ENCODE measurements at places on chromosomes 5 and 9. TPM values are rescaled to one million over a fixed set of nuclear protein-coding genes. Genes with fewer than 3 reads are reported as not detected.
A peak's percentile ranks its signal among the peaks of the same experiment; 100 is the strongest.

- no peaks in the 10 kb centered on the region for H3K27me3 ChIP-seq
- H3K36me3 ChIP-seq, result no peaks in the 10 kb centered on the region
- H3K27ac ChIP-seq, result no peak overlapping the region
- H3K4me1 ChIP-seq, result no peaks in the 10 kb centered on the region
- DNase-seq, result no peak
Measured at GRCh38 chr5:108084105-108084504, 297.8 kb downstream of the FBXL17 start.

GRCh38 chr9:91089405-91090129, 272.2 kb downstream of the AUH start:
- no peaks in the 10 kb centered on the region for H3K36me3 ChIP-seq
- DNase-seq, result no peak
- no peak overlapping the region for H3K27ac ChIP-seq

DNA sequence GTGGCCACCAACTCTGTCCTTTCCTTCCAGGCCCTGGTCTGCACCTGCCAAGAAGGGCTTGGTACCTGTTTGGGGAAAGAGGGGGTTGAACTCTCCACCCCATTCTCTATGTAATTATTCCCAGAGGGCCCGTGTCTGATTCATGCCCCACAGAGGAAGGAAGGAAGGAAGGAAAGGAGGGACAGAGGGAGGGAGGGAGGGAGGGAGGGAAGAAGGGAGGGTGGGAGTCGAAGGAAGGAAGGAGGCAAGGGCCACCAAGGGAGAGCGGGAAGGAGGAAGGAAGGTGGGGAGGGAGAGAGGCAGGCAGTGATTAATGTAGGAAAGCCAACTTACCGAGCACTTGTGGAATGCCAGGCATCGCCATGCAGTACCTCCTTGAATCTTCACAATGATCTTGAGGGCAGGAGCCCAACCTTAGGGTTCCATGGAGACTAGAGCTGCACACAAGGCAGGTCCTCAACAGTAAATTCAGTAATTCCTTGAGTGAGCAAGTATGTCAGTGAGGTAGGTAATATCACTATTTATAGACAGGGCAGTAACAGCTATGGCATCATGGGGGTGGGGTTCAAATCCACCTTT, 75.8 kb downstream of the FGF18 start:
- H3K4me3 ChIP-seq, result peak overlapping the region; percentile 31
- H3K36me3 ChIP-seq, result no peaks in the 10 kb centered on the region
- H3K4me1 ChIP-seq, result peaks cover 29% of the 10 kb centered on the region
- peak; percentile 28 for DNase-seq
- no peaks in the 10 kb centered on the region for H3K27me3 ChIP-seq
- H3K27ac ChIP-seq, result peak overlapping the region; percentile 96

DNA sequence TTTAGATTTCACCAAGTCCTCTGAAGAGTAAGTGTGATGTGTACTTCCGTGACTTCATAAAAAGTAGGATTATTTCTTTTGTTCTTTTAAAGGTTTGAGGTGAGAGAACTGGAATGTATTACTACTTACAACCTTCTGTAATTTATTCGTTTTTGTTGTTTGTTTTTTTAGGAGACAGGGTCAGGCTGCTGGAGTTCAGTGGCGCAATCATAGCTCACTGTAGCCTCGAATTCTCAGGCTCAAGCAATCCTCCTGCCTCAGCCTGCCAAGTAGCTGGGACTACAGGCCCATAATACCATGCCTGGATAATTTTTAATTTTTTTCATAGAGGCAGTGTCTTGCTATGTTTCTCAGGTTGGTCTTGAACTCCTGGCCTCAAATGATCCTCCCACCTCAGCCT, 68.3 kb upstream of the RETREG1 start:
- H3K27ac ChIP-seq, result no peak overlapping the region
- peaks cover 4% of the 10 kb centered on the region for H3K36me3 ChIP-seq
- no peaks in the 10 kb centered on the region for H3K4me1 ChIP-seq
- no peaks in the 10 kb centered on the region for H3K27me3 ChIP-seq

DNA sequence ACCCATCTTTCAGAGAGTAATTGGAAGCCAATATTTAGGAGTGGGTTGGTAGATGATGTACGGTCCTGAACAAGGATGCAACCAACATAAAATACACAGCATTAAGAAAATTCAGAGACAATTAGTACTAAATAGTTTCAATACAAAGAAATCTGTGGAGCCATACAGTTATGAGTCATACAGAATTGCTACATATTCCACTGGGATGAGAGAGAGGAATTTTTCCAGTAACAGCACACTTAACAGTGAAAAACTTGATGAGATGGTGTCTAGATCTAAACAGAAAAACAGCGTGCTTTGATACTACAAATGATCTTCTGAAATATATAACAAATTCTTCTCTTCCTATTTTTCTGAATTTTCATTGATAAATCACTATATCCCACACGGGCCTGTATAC, 1999.3 kb upstream of the CDH9 start:
- no peak overlapping the region for H3K4me3 ChIP-seq
- DNase-seq, result no peak
- H3K36me3 ChIP-seq, result no peaks in the 10 kb centered on the region
- no peaks in the 10 kb centered on the region for H3K27me3 ChIP-seq
- H3K27ac ChIP-seq, result no peak overlapping the region

Gene SMIM33
- not detected for total RNA-seq

Gene ZFP2
- 0.57 TPM for total RNA-seq
